Activated B cell treated with CpG ODN at 0.5 μM for 24 hours (primary cell): ENCODE measurements at places on chromosomes 2 and 18.

GRCh38 chr2:25951071-25951547, 31.2 kb downstream of the KIF3C start:
- DNase-seq: peak; percentile 51

DNA sequence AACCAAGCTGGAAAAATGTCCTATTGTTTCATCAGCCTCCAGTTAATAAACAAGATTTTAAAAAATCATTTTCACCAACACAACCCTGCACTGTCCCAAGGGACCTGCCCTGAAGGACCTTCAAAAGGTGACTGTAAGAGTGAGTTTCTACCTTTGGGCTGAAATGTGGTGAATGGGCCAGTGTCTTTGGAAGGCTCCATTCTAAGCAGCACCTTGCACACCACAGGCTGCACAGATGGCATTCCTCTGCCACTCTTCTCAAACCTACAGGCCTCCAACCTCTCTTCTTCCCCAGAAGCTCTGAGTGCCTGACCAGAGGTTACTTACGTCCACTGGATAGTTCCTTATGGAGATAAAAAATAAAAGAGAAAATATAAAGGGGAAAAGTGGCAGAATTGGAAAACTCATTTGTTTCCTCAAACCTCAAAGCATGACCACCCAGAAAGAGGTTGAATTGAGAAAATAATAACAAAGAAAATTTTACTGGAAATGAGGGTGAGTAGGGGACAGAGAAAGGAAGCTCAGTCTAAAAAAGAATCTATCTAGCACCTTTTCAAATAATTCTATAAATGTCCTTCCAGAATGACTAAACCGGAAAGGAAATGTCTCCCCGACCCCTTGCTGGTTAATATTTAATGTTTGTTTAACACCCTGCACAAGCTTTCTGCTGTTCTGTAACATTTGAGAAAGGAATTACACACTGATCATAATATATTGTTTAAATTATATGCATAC, 175.7 kb downstream of the METTL4 start:
- no peak for DNase-seq

GRCh38 chr2:216918088-216918680, 58.3 kb upstream of the TNP1 start:
- DNase-seq: no peak

DNA sequence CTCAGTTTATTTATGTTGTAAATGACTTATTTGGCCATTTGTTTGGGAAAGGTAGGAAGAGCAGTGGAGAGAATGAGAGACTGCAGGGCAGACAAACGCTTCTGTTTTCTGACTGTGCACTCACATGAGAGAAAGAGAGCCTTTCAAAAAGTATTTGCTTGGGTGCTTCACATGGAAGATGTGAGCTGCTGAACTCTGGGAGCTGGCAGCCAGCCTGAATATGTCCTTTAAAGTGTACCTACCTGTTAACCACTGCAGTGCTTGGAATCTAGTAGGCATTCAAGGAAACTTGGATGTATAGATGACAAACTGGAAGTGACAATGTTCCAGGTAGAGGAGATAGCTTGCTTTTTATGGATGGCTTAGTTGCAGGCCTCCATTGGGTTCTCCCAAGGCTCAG, 68.8 kb downstream of the PTPRM start:
- no peak for DNase-seq

DNA sequence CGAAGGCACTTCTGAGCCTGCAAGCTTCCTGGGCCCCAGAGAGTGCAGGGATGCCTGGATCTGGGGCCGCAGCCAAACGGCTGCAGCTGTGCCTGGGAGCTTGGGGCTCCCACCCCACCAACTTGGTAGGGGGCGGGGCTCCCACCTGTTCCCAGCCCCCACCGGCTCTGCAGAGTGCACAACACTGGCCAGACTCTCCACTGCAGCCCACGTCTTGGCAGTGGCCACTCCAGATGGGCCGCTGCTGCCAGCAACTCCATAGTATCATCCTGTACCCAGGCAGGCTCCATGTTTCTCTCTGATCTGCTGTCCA, 9.9 kb downstream of the DYSF start:
- DNase-seq: no peak

GRCh38 chr18:74539289-74539688, 5.0 kb downstream of the CNDP1 start:
- no peak for DNase-seq

- no peak for DNase-seq
These were observed 289.0 kb upstream of the TFPI start for GRCh38 chr2:187842978-187843847.

GRCh38 chr2:231691251-231691772, 17.0 kb upstream of the PTMA start:
- no peak for DNase-seq

DNA sequence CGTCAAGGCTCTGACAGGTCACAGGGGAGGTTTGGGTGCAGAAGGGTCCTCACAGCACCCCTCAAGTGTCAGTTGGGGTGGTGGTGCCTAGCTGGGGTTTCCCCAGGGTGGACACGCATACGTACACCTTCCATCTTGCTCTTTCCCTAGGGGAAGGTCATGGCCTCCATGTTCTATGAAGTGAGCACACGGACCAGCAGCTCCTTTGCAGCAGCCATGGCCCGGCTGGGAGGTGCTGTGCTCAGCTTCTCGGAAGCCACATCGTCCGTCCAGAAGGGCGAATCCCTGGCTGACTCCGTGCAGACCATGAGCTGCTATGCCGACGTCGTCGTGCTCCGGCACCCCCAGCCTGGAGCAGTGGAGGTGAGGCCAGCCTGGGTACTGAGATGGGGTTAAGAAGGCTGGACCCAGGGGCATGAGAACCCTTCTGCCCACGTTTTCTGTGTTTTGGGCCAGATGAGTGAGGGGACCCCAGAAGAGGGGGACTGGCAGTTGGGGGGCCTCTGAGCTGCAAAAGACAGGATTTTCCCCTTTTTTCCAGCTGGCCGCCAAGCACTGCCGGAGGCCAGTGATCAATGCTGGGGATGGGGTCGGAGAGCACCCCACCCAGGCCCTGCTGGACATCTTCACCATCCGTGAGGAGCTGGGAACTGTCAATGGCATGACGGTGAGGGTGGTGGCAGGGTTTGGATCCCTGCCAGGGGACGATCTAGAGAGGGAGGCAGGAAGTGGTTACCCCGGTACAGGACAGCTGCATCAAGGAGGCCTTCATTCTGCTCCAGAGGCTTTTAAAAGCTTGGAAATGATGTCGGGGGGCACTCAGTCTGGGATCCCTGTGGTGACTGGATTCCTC, 20.9 kb downstream of the SLC30A3 start:
- DNase-seq: no peak

GRCh38 chr18:55856679-55857078, 268.7 kb upstream of the TCF4 start:
- no peak for DNase-seq

- no peak for DNase-seq
These were observed 347.6 kb downstream of the CYRIA start for GRCh38 chr2:16318051-16318450.

DNA sequence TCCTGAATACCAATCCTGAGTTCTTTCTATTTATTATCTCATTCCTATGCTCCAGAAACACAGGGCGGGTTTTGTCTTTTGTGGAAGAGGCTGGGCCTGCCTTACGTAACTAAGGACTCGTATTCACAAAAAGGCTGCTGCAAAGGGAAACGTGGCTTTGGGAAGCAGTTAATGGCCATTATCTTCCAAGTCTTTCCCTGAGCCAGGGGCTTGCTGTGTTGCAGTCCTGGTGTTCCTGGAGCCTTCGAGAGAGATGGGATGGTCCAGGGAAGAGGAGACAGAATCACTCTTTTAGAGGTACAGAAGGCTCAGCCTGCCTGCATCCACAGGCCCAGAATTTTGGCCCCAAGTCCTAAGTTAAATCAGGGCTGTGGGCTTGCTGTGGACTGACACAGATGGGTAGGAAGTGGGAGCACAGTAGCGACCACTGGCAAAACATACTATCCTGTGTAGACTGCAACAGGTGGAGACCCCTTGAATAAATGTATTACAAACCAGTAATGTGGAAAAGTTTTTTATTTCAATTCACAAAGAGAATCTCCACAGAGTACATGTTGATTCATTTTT, 139.4 kb upstream of the ST6GAL2 start:
- DNase-seq: no peak

GRCh38 chr2:96251721-96252292, 14.0 kb downstream of the TMEM127 start:
- DNase-seq: no peak

- DNase-seq: no peak
These were observed 135.4 kb downstream of the L3MBTL4 start for GRCh38 chr18:6279308-6279707.

DNA sequence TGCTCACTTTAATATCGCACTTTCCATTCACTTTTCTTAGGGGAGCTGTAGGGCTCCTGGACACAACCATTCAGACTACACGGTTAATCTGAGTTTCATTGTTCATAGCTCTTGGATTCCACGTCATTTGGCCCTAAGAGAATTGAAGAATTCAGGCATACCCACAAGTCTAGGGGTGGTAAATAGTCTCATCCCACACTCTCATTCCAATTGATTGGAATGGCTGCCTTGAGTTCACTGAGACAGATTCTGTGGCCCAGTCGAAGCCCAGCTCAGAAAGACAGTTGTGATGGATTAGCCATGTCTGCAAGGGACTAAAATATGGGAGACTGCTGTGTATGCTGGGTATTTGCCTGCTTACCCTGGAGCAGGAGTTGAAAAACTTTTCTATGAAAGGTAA, 124.6 kb downstream of the TFCP2L1 start:
- DNase-seq: no peak

DNA sequence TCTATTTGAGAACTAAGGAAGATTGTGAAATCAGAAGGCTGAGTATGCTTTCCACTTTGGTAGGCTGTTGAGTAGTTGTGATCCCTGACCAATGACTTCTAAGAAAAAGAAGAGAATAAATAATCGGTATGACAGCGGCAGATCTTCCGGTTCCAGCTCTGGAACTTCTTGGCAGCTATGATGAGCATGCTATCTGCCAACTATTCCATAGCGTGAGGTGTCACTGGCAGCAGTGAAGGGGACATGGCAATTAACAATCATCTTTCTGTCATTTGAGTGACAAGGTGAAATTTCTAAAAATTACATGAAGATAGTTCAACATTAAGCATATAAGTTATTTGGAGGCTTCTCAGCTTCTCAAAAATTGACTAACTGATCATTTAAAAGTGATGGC, 140.1 kb upstream of the NETO1 start:
- DNase-seq: no peak

- no peak for DNase-seq
These were observed 43.9 kb upstream of the PLB1 start for GRCh38 chr2:28451793-28452533.

GRCh38 chr2:236988690-236989624, 96.7 kb upstream of the COPS8 start:
- DNase-seq: no peak

- no peak for DNase-seq
These were observed 488.1 kb upstream of the RAB12 start for GRCh38 chr18:8121101-8121500.

GRCh38 chr2:187442378-187442777, 5.7 kb downstream of the CALCRL start:
- no peak for DNase-seq

- DNase-seq: no peak
These were observed 166.8 kb downstream of the DCDC2C start for GRCh38 chr2:3870222-3870621.

DNA sequence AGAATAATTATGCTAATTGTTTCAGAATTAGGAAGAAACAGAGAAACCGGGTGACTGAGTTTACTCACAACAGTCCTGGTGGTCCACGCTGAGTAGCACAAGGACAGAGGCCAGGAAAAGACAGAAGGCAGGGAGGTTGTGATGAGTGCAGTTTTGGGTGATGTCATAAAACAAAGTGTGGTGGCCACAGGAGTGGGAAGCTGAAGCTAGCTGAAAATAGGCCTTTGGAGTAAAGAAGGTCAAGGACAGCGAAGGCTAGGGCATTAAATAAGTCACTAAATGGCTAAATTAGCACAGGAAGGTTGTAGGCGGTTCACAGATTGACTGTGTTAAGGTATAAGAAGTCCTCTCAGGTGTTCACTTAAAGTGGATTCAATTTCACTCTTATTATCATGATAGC, 120.9 kb upstream of the TTN start:
- DNase-seq: no peak

- DNase-seq: no peak
These were observed 158.5 kb downstream of the CDC42EP3 start for GRCh38 chr2:37512971-37513370.

DNA sequence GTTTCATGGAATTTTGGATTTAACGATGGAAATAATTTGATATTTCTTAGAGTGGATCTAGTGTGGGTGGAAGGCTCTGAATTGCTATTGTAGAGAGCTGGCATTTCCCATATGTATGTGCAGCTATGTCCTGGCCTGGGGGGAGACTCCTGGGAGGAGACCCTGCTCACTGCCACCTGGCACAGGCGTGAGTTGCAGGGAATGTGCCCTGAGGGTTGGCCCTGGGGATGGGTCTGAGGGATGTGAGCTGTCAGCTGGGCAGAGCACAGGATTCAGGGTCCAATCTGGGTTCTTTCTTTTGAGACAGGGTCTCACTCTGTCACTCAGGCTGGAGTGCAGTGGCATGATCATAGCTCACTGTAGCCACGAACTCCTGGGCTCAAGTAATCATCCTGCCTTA, 120.2 kb downstream of the CLIP4 start:
- no peak for DNase-seq

DNA sequence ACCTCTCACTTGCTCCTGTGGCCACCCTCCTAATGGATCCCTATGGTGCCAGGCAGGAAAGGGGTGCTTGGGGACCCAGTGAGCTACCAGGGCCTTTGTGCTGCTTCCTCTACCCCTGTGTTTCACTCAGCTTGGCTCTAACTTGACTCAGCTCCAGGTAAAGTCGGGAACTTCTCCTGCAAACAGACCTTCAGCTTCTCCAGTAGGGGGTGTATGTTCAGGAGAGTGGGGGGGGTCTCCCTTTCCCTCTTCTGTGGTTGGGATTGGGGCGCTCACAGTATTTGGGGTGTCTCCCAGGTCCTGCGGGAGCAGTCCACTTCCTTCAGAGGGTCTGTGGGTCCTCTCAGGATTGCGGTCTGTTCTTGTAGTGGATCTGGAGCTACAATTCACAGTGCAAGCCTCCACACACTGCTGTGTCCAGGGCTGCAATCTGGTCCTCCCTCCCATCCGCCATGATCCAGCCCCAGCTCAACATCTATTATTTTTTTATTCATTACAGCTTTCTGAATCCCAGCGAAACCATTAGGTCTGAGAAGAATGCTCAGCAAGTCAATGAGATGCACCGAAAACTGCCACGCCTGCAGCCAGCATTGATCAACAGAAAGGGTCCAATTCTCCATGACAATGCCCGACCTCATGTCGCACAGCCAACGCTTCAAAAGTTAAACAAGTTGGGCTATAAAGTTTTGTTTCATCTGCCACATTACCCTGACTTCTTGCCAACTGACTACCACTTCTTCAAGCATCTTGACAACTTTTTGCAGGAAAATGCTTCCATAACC, 26.4 kb upstream of the SAP130 start:
- no peak for DNase-seq

GRCh38 chr2:178263159-178263860, 69.0 kb downstream of the OSBPL6 start:
- no peak for DNase-seq

- no peak for DNase-seq
These were observed 71.4 kb downstream of the NXPH2 start for GRCh38 chr2:138708682-138709241.

GRCh38 chr2:66446941-66447340, 12.0 kb downstream of the MEIS1 start:
- DNase-seq: no peak
